ENCODE measurements at places on chromosomes 7 and 10.

- no peak for DNase-seq
Observed at GRCh38 chr10:29332061-29332760, 43.3 kb downstream of the LYZL1 start.

GRCh38 chr7:97851683-97852082, 20.5 kb downstream of the ASNS start:
- DNase-seq = no peak

DNA sequence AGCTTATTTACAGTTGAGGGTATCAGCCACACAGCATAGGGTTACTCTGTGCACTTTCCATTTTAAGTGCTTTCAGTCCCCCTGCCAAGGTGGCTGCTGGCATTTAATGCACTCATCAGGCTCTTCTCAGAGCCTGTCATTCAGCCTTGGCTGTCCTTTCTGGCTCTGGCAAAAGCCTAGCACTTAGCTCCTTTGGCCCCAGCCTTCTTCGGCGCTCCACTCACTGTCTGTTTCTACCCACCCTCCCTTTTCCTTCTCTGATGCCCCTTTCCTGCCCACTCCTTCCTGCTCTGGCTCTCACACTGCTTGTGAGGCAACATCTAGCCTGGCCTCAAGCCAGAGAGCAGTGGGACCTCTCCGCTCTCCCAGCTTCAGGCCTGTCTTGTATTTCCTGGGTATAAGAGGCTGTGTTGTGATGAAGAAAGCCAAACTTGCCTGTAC, 60.2 kb downstream of the WIPF3 start:
- no peak for DNase-seq

- no peak for DNase-seq
Observed at GRCh38 chr10:101693978-101694673, 844 bp downstream of the FBXW4 start.

GRCh38 chr10:6915307-6915706, 335.2 kb upstream of the PRKCQ start:
- no peak for DNase-seq

DNA sequence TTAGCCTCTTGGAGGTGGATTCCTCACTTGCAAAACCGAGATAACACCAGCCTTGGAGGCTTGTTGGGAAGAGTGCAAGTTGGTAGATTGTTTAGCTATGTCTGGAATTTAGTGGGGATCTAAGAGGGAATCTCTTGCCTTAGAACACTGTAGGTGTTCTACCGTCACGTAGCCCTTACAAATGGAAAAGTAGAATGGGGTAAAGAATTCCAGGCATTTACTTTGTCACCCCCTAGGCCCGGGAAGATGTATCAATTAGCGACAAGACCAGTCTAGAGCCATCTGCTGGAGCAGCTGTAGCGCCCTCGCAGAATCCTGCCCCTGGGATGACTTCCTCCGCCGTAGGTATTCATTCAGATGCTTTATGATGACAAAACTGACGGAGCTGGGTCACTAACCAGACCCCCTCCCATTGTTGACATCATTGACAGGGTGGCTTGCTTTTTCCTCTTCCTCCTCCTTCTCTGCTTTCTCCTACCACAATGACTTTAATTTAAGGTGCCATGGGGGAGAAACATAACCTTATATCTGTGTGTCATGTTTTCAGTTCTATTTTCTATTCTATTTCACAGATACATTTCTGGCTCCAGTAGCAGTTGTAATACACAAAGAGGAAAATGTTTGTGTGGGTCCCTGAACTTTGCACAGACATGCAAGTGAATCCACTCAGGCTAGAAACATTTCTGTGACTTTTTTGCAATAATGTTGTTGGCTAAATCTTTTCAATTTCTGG, 262.6 kb upstream of the LYZL1 start:
- no peak for DNase-seq

DNA sequence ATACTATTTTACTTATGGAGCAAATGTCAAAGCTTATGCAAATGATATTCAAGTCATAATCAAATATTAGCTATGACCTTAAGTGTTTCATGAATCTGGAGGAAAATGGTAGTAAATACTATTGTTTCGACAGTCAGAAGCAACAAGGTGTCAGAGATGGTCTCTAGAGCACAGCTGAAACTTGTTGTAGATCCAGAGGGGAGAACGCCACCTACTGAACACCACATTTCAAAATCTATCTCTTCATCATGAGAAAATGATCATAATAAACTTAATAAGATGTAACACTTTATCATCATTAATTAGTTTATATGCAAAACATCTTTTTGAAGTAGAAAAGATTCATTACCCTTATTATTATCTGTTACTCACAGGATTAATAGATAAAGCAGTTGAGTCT, 418.7 kb downstream of the GATA3 start:
- no peak for DNase-seq

GRCh38 chr10:78140066-78140630, 106.5 kb downstream of the RPS24 start:
- DNase-seq = no peak

DNA sequence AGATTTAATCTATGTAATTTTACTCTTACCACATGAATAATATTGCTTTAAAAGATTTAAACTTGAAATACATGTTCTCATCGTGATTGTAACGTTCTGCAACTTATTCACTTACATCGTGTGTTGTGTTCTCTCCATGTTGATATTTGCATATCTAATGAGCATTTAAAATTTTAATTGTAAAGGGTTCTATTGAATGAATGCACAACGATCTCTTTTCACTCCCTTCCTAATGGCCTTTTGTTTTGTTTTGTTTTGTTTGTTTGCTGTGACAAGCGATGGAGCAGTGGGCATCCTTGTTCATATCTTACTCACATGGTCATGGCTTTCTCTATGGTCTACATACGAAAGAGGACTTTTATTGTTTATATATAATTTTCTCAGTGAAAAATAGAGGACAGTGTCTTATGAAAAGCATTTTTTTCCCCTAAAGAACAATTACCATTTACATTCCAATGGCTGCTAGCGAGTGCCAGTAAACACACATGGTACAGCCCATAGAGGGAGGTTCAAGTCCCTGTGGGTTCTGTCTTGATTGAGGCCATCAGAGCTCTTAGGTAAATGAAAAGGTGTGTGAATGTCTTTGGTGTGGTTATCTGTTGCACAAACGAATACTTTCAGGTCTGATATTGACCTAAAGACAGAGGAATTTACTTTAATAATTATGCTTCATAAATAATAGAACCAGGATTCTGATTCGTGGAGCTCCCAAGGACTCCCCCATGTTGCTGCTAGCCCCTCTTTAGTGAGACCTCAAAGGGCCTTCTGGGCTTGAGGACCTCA, 32.4 kb downstream of the BTBD16 start:
- DNase-seq = no peak

DNA sequence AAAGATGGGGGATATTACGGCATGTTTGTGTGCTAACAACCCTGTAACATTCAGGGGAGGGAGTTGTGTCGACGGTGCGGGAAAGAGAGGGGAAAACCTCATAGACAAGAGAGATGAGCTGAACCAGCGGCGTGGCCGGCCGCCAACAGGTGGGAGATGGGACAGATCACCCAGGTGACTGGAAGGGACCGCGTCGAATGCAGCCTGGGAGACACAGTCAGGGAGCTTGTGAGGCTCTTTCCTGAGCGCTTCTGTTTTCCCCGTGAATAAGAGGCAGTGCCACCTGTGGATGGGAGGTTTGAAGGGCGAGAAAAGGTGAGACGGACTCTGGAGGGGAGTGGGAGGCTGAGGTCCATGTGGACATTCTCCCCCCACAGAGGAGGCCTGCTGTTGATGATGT, 9.9 kb upstream of the PRKAG2 start:
- no peak for DNase-seq

GRCh38 chr7:96792115-96792514, 82.5 kb upstream of the SEM1 start:
- no peak for DNase-seq

GRCh38 chr7:86926732-86927131, 132.7 kb downstream of the ELAPOR2 start:
- DNase-seq = no peak

- no peak for DNase-seq
Observed at GRCh38 chr10:30940256-30940655, 91.4 kb downstream of the ZNF438 start.

DNA sequence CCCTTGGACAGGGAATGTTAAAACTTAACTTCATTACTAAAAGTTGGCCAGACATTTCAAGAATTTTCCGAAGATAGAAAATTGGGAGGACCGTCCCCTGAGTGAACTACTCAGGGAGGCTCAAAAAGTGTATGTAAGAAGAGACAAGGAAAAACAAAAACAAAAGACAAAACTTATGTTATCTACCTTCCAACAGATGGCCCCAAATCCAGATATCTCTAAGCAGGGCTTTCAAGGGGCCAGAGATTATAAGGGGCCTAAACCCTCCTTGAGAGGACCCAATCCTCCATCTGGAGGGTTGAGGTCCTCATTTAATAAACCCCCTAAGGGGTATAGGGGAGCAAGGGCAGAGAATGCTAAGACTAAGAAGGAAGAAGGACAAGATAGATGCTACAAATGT, 203.6 kb downstream of the SH2D4B start:
- DNase-seq = no peak

All from BJ (cell line).